ENCODE measurements at places on chromosomes 13 and 19.

DNA sequence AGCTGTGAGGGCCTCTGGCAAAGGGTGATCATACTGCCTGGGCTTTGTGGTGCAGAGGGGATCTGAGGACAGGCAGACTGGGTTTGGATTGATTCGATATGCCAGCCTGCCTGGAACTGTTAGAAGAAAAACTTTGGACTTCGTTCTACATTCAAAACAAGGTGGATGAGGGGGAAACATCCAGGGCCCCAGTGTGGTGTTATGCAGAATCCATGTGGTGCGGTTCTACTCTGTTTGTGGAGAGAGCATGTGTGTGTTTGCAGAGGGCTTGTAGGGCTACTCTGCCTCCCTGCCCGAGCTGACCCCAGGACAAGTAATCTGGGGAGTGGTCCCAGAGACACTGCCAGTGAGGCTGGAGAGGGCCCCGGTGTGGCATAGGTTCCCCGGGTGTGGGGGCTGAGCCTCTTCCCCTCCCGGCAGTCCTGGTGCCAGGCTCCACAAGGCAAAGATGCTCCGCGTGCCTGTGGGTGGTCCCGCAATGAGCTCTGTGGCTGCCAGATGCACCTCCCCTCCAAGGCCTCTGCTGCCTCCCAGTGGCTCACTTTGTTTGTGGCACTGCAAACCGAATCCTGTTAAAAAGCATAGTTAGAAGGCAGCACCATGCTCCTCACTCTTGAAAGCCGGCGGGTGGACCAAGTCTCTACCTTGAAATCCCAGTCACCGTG is 22.3 kb upstream of the TFDP1 start:
- DNase-seq = peak; percentile 41

DNA sequence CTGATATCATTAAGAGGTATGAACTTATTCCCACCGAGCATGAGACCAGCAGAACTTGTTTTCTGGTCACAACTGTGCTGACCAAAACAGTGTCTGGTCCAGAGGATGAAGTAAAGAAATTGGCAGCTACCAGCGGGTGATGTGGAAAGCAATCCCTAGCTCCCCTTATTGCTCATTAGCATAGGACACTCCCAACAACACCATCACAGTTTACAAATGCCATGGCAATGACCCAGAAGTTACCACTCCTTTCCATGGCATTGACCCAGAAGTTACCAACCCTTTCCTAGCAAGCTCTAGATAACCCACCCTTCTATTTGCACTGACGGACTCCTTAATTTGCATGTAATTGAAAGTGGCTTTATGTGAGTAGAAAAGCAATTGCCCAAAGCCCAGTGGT is 1856.1 kb downstream of the OLFM4 start:
- DNase-seq = no peak

GRCh38 chr19:10112895-10113591 is 1.6 kb downstream of the P2RY11 start:
- peak; percentile 81 for DNase-seq

DNA sequence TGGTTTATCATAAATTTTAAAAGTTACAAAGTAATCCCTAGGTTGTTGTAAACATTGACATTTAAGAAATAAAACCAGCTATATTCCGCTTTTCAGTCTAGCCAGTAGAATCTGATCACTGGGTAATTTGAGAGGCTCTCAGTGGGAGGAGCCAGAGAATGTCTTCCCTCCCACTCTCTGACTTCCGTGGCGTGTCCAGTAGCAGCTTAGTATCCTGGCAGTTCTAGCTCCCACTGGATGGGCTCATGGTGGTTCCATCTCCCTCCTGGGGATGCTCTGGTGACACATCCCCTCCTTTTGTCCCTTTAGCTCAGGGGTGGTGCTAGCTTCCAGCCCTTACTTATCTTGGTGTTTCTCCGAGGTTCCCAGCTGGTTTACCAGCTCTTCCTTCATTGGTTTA is 34.5 kb downstream of the MTUS2 start:
- DNase-seq = no peak

DNA sequence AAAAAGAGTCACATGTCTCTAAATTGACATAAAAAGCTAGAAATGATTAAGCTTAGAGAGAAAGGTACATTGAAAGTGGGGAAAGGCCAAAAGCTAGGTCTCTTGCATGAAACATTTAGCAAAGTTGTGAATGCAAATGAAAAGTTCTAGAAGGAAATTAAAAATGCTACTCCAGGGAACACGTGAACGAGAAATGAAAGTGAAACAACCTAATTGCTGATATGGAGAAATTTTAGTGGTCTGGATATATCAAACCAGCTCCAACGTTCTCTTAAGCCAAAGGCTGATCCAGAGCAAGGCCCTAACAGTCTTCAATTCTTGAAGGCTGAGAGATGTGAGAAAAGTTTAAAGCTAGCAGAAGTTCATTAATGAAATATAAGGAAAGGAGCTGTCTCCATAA is 419.8 kb downstream of the SLITRK6 start:
- DNase-seq = no peak

DNA sequence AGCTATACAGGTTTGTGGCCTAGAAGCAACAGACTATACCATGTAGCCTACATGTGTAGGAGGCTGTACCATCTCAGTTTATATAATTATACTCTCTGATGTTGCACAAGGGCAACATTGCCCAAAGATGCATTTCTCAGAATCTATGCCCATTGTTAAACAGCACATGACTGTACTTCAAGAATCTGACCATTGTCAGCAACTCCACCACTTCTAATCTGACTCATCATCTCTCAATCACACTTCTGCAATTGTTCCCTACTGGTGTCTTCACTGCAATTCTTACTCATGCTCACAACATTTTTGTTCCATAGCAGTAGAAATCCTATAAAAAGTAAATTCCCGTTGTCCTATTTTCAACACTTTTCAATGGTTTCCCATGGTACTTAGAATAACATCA is 63.9 kb upstream of the ATXN8OS start:
- DNase-seq = no peak

- DNase-seq = no peak
Observed at GRCh38 chr13:20354722-20355121, 122.6 kb upstream of the GJB6 start.

- no peak for DNase-seq
Observed at GRCh38 chr13:99982036-99982730, 599 bp downstream of the ZIC2 start.

DNA sequence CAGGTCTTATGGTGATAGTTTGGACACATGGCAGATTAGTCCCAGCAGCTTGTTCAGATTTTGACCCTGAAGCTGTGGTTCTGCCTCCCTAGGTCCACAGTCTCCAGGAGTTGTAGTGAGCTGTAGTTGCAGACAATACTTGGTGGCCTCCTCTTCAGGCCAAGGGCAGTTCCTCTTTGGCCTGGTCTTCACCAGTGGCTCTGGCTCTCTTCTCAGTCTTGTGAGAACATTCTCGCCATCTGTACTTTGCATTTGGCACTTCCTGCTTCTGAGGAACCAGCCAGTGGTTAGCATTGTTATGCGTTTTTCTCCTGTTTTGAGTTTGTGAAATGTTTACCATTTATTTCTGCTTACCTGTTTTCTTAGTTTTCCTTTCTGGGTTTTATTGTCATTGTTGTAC is 40.7 kb downstream of the PCCA start:
- no peak for DNase-seq

- no peak for DNase-seq
Observed at GRCh38 chr13:30442926-30443325, 20.6 kb downstream of the UBE2L5 start.

- no peak for DNase-seq
Observed at GRCh38 chr19:46926170-46927071, 65.6 kb downstream of the ARHGAP35 start.

- DNase-seq = no peak
Observed at GRCh38 chr19:41804336-41804735, 7.9 kb downstream of the CEACAM3 start.

GRCh38 chr19:15284896-15285295 is 47.4 kb downstream of the BRD4 start:
- DNase-seq = no peak

- DNase-seq = no peak
Observed at GRCh38 chr13:96940961-96941360, 53.3 kb downstream of the OXGR1 start.

GRCh38 chr19:51090471-51090870 is 7.8 kb upstream of the KLK14 start:
- DNase-seq = no peak

DNA sequence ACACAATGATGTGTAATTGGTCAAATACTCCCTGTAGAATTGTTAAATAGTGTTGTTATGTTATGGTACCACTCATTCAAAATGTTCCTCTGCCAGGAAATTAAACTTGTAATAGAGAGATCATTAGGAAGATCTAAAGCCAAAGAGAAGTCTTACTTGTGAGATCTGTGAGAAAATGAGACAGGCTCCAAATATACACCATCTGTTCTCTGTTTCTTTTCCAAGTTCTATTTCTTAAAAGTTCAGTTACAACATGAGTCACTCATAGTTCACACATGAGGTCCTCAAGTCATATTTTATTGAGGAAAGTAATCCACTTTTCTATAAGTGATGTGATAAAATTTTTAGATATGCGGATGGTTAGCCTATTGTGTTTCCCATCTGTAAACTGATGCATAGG is 1038.1 kb upstream of the PRR20A start:
- DNase-seq = no peak

DNA sequence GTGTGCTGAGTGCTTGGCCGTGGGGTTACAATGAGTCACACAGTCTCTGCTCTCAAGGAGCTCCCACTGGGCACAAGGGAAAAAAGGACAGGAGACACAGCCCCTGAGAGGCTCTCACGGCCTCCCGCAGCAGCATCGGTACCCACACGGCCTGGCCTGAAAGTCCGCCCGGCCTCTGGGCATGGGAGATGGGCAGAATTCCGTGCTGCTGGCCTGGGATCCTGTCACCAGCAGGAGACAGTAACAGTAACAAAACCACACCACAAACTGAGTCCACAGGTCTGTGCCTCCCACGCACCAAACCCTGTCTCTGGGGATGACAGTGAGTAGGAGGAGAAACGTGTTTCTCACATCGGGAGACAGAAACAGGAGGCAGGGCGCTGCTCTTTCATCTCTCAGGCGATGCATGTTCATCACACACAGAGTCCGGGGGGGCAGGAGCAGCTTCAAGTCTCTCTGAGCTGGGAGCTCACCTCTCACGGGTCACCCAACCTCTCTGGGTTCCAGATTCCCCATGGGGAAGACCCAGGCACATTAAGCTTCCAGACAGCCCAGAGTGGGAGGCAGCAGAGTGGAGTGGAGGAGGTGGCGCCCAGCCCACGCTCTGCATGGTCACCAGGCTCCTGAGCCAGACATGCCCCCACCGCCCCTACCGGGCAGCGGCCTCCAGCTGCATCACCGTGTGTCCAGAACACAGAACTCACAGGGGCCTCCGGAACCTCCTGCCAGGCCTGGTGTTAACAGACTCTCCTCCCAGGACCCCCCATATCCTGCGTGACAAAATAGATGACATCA is 124.7 kb upstream of the VSTM2B start:
- peak; percentile 2 for DNase-seq

DNA sequence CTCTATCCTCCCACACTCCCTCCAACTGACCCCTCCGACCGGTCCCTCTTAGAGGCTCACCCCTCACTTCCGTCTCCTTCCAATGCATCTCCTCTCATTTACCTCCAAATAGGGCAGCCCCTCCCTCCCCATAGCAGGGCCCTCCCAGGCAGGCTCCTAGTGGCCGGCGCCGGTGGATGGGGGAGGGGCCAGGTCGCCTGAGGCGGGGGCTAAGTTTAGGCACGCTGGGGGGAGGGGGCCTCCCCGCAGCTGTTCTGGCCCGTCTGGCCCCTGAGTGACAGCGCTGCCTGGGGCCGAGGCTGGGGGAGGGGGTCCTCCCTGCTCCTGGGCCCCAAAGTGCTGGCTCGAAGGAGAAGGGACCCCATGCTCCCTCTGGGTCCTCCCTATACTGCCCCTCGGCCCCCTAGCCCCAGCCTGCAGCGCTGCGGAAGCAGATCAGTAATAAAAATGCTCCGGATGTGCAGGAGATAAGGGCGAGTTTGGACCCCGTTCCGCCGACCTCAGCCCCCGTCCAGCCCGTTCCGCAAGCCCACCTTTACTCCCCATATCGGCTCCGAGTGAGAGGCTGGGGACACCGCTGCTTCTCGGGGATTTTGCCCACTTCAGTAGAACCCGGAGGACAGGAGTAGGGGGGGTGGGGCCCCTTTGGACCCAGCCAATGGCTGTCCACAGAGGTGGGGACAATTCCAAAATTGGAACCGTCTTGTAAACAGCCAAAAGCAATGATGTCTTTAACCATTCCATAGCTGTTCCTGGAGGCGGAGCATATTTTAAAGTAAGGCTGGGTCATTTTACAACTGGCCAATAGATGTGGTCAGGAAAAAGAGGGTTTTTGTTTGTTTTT is 4.0 kb downstream of the RTN2 start:
- DNase-seq = no peak

DNA sequence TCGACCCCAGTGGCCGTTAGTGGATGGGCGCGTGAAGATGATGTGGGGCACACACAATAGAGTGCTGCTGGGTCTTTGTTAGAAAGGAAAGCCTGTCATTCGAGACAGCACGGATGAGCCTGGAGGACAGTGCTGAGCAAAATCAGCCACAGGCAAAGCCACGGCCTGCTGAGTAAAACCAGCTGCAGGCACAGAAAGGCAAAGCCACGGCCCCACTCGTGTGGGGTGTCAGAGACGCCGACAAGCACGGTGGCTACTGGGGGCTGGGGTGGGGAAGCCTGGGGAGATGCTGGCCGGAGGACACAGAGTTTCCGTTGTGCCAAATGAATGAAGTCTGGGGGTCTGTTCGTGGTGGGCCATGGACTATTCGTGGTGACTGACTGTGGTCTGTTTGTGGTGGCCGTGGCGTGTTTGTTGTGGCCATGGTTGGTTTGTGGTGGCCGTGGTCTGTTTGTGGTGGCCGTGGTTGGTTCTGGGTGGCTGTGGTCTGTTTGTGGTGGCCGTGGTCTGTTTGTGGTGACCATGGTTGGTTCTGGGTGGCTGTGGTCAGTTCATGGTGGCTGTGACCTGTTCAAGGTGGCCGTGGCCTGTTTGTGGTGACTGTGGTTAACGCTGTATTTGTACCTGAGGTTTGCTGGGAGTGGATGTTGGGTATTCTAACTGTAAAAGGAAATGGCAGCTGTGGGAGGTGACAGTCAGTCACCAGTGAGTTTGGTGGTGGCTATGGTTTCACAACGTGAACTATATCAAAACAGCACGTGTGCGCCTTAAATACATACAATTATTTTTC is 36.3 kb downstream of the MCF2L start:
- DNase-seq = no peak

DNA sequence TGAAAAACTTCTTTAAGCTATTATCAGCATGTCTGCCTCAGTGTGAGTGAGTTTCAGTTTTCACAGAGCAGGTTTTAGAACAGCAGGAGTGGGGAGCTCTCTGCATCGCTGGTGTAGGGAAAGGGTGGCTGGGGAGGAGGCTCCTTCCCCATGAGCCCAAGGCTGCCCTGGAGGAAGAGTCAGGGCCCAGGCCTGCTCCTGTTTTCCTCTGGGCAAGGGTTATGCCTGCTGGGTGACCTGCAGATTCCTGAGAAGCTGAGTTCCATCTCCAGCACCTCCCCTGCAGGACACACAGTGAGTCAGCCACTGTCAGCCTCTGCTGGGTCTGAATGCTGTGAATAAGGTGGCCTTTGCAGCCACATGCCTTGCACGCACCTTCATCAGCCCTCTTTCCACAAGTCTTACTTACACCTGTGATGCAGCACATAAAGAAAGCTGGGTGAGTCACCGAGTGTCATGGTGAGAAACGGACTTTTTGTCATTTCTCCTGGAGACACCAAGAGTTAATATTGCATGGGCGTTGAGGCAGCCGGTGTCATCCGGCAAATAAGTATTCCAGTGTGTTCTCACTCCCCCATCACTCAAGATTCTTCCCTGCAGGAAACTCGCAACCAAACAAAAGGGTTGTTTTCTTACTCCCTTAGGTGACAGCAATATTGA is 186.4 kb upstream of the KL start:
- no peak for DNase-seq

- DNase-seq = no peak
Observed at GRCh38 chr19:47419789-47420188, 462 bp upstream of the MEIS3 start.

GRCh38 chr19:6530386-6531162 is at the start of gene TNFSF9:
TSS of gene TNFSF9 (plus strand) at chr19:6531026. CDS start at chr19:6531037, 11 bp downstream.
- peak; percentile 89 for DNase-seq

Data from stimulated activated CD4-positive, alpha-beta T cell treated with anti-CD3 and anti-CD28 coated beads, Interleukin-2, amount 100 ng/mL, for 24 hours (primary cell).